ENCODE measurements at places on chromosomes 3 and 15.

GRCh38 chr15:37824717-37825382, 109.6 kb upstream of the TMCO5A start:
- no peak for DNase-seq

GRCh38 chr15:39479911-39480310, 101.0 kb upstream of the THBS1 start:
- no peak for DNase-seq

GRCh38 chr3:60403866-60404265, 847.4 kb downstream of the FHIT start:
- DNase-seq, result no peak

DNA sequence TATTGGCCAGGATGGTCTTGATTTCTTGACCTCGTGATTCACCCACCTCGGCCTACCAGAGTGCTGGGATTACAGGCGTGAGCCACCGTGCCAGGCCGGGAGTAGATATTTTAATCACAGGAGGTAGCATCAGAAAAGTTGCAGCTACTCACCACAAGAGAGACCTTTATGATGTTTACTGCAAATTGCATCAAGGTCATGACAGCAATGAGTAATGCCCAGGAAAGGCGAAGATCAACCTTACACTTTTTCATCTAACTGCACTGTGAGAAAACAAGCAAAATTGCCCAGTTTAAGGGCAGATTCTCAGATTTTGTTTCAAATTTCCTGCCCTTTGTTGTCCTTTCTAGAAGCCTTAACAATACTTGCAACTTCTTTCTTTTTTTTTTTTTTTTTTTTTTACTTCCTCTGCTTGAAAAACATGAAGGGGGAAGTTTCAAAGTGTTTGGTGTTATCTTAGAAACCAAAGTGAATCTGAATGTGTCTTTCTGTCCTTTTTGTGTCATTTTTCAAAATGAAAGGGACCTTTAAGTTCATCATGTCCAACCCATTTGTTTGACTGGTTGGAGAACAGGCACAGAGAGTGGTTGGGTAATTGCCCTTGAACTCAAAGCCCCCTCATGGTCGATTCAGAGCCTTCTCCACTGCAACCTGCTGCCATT, 25.0 kb downstream of the TGFBR2 start:
- no peak for DNase-seq

DNA sequence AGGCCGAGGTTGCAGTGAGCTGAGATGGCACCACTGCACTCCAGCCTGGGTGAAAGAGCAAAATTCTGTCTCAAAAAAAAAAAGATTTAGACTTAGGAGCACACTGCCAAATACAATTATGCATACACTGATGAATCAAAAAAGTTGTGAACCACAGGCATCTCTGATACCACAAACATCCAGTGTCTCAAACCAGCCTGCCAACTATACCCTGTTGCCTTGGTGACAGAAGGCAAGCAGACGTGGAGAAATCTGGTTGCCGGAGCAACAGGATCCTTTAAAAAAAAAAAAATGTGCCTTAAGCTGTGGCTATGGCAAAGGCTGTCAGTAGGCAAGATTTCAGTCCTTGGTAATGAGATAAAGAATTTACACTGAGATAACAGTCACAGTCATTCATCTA, 202.3 kb downstream of the NEK10 start:
- no peak for DNase-seq

Data from small intestine (tissue), 16 donors.